Natural killer cell (primary cell): ENCODE measurements at places on chromosomes 5 and 9. TPM values are rescaled to one million over a fixed set of nuclear protein-coding genes. Genes with fewer than 3 reads are reported as not detected.

The PCDHAC2 gene
- total RNA-seq = not detected

The SPATA31A3 gene
- total RNA-seq = not detected

GRCh38 chr5:124524552-124525232, 221.7 kb downstream of the ZNF608 start:
- DNase-seq = no peak

DNA sequence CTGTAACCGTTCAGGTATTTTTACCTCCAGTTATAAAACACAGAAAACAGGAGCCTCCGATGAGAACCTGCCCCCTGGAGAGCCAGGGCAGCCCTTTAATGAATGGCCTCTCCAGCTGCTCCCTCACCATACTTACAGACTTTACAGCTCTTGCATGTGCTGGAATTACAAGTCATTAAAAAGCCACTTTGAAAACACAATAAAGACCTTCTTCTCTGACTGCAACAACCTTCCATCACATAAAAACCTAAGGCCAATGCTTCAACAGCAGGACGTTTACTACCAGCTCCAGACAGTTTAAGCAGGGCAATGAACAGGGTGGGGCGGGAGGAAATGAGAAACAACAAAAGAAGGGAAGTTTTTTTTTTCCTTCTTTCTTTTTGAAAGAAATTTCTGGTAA, 213.8 kb downstream of the MLLT3 start:
- DNase-seq = no peak

DNA sequence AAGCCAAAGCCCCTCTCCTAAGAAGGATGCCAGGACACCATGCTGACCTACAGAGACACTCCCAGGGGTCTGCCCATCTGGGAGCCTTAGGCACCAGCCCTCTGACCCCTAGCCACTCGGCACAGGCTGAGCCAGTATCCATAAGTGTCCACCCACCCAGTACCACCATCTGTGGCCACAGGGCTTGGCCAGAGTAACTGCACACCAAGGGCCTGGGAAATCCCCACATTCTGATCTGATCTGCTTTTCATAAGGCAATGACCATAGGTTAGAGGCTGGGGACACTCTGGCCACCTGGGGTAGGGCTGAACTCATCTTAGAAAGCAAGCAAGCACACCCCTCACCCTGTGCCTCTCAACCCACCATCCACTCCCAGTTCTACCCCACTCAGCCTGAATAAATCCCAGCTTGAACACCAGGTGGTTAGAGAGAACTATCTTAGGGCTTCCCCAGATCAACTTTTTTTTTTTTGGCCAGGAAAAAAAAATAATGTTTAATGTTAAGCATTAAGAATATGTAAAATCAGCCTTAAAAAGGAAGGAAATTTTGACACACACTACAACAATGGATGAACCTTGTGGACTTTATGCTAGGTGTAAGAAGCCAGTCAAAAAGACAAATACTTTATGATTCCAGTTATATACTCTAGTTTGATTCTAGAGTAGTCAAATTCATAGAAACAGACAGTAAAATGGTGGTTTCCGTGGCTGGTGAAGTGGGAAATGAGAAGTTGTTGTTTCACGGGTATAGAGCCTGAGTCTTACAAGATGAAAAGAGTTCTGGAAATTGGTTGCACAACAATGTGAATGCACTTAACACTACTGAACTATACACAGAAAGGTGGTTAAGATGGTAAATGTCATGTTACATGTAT, 6.2 kb downstream of the GNPDA1 start:
- no peak for DNase-seq

GRCh38 chr5:107776506-107776905, 105.8 kb upstream of the EFNA5 start:
- DNase-seq = no peak

- no peak for DNase-seq
These were observed 19.9 kb downstream of the TNFSF8 start for GRCh38 chr9:114910541-114910940.
